ENCODE measurements at places on chromosomes 7 and 10. TPM values are rescaled to one million over a fixed set of nuclear protein-coding genes. Genes with fewer than 3 reads are reported as not detected.

- DNase-seq, result no peak
Measured at GRCh38 chr10:73926152-73926764, 15.3 kb downstream of the PLAU start.

Gene PLAU
- 18.2 TPM for total RNA-seq

- no peak for DNase-seq
Measured at GRCh38 chr7:49852619-49853462, 79.4 kb downstream of the VWC2 start.

Gene ZNF32
- 51.1 TPM for total RNA-seq

DNA sequence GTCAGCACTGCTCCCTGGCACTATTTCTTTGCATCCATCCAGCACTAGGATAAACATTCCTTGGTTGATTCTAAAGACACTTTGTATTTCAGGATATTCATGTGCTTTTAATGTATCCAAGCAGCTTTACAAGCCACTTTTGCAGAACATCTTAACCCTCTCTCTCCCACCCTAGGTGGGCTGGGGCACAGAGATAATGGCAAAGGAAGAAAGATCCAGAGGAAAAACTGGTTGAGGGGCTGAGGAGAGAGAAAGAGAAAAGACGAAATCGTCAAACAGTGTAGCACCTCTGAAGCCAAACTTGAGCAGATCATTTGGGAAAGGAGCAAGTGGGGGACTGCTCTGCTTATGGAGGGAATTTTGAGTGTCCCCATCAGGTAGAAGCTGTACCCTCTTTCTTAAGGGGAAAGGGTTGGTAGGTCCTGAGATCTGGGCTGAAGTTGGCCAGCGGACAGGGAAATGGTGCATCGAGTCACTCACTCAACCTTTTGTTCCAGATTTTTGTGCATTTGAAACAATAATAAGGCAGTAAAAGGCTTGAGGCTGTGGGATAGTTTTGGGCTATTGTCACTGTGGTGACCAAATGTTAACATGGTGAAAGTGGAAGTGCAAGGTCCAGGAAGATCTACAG lies 4.2 kb upstream of the HOXA13 start:
- DNase-seq, result no peak

- DNase-seq, result no peak
Measured at GRCh38 chr7:106405697-106406141, 120.9 kb upstream of the NAMPT start.

GRCh38 chr7:29337546-29338116 lies 143.1 kb downstream of the CHN2 start:
- no peak for DNase-seq

GRCh38 chr7:91557789-91558404 lies 293.7 kb downstream of the FZD1 start:
- DNase-seq, result no peak

Gene TLX1
- not detected for total RNA-seq

GRCh38 chr10:31456468-31456867 lies 137.5 kb downstream of the ZEB1 start:
- DNase-seq, result no peak

GRCh38 chr10:55158633-55159032 lies 357.6 kb upstream of the PCDH15 start:
- no peak for DNase-seq

Data from vagina (tissue), 2 donors.